T-helper 2 cell treated with Interferon-gamma antibody and Interleukin-4, amounts not matched to agents 100 ng/mL and 5 ng/mL, for 36 hours (primary cell): ENCODE measurements at places on chromosomes 6 and 20. TPM values are rescaled to one million over a fixed set of nuclear protein-coding genes. Genes with fewer than 3 reads are reported as not detected.

Gene SASH1
- total RNA-seq = 0.41 and 0.59 TPM in 2 replicates

Gene COL21A1
- not detected in 2 replicates for total RNA-seq

Gene RAD21L1
- total RNA-seq = not detected in 2 replicates

Gene GSTA2
- not detected in 2 replicates for total RNA-seq

Gene OSTM1
- total RNA-seq = 22.1 and 25.6 TPM in 2 replicates

Gene PTPRK
- 1.9 and 2.1 TPM in 2 replicates for total RNA-seq

Gene SLC22A1
- 0.57 and 0.70 TPM in 2 replicates for total RNA-seq

Gene PRKN
- total RNA-seq = 0.14 and 0.91 TPM in 2 replicates

Gene GTPBP2
- 90.8 and 93.0 TPM in 2 replicates for total RNA-seq

Gene NRSN1
- total RNA-seq = not detected in 2 replicates

Gene OPRM1
- not detected in 2 replicates for total RNA-seq

Gene AGER
- total RNA-seq = 30.6 and 31.6 TPM in 2 replicates

Gene EEF1A2
- 0.45 and 0.55 TPM in 2 replicates for total RNA-seq

Gene CD93
- total RNA-seq = 4.3 and 5.0 TPM in 2 replicates

Gene IL20RA
- total RNA-seq = not detected in 2 replicates

Gene POU5F1
- total RNA-seq = not detected in 2 replicates

Gene FAM50B
- 11.0 and 11.2 TPM in 2 replicates for total RNA-seq

Gene RAMACL
- 0.14 and 0.20 TPM in 2 replicates for total RNA-seq

Gene BPIFA1
- total RNA-seq = not detected in 2 replicates

Gene DEK
- 216 and 226 TPM in 2 replicates for total RNA-seq

Gene PHF10
- total RNA-seq = 63.1 and 64.2 TPM in 2 replicates

Gene KCNK5
- 10.9 and 11.0 TPM in 2 replicates for total RNA-seq

Gene MYH7B
- 0.20 TPM in 2 replicates for total RNA-seq

Gene OPRL1
- 0.70 and 0.89 TPM in 2 replicates for total RNA-seq

Gene MED20
- 19.4 and 24.1 TPM in 2 replicates for total RNA-seq

Gene BMP2
- total RNA-seq = not detected in 2 replicates

Gene PI3
- total RNA-seq = not detected in 2 replicates

Gene ZC2HC1B
- not detected in 2 replicates for total RNA-seq

Gene HMGCLL1
- total RNA-seq = not detected in 2 replicates

Gene IP6K3
- total RNA-seq = not detected in 2 replicates

Gene LPA
- total RNA-seq = not detected in 2 replicates

Gene MYL9
- 2.2 and 2.5 TPM in 2 replicates for total RNA-seq

Gene TINAG
- not detected in 2 replicates for total RNA-seq
